ENCODE measurements at places on chromosomes 2 and 18. TPM values are rescaled to one million over a fixed set of nuclear protein-coding genes. Genes with fewer than 3 reads are reported as not detected.

Gene ADAM23
- 16.4 TPM for total RNA-seq

Gene SLC25A52
- total RNA-seq, result not detected

Gene NEU4
- total RNA-seq, result 0.88 TPM

Gene ARMC9
- 19.3 TPM for total RNA-seq

Gene DPP10
- total RNA-seq, result 15.1 TPM

Gene PMAIP1
- total RNA-seq, result 12.6 TPM

Gene AQP12A
- total RNA-seq, result not detected

Gene KCNG3
- total RNA-seq, result 0.49 TPM

Gene CCDC85A
- 12.1 TPM for total RNA-seq

Gene GPD2
- total RNA-seq, result 26.2 TPM

Gene FIGN
- 12.4 TPM for total RNA-seq

Gene PPIL3
- 44.9 TPM for total RNA-seq

Gene INPP5D
- total RNA-seq, result 2.2 TPM

Gene CFC1
- 1.8 TPM for total RNA-seq

Gene RPE
- total RNA-seq, result 38.1 TPM

Gene SLC5A7
- 0.27 TPM for total RNA-seq

Gene SPC25
- total RNA-seq, result 7.1 TPM

Gene DYNAP
- not detected for total RNA-seq

Gene RPRM
- 95.9 TPM for total RNA-seq

Gene CERKL
- 5.7 TPM for total RNA-seq

Gene SPP2
- total RNA-seq, result not detected

Gene SULT1C2
- not detected for total RNA-seq

Gene PHOSPHO2
- total RNA-seq, result 9.6 TPM

Gene CHRNA1
- 161 TPM for total RNA-seq

Gene MOGAT1
- not detected for total RNA-seq

Gene SMYD5
- 17.0 TPM for total RNA-seq

Gene UGT1A5
- not detected for total RNA-seq

Gene MALL
- 0.49 TPM for total RNA-seq

Gene CD8A
- total RNA-seq, result 0.59 TPM

Gene PDE11A
- 0.27 TPM for total RNA-seq

Gene UGT1A6
- not detected for total RNA-seq

Gene IL36RN
- not detected for total RNA-seq

Gene ST3GAL5
- 46.5 TPM for total RNA-seq

Gene SP3
- 79.9 TPM for total RNA-seq

Gene LDLRAD4
- 0.29 TPM for total RNA-seq

Gene COLEC12
- total RNA-seq, result 0.20 TPM

Gene FOXD4L1
- total RNA-seq, result 0.44 TPM

Gene AQP12B
- not detected for total RNA-seq

Gene HOXD13
- 0.17 TPM for total RNA-seq

Gene SERPINB11
- not detected for total RNA-seq

Gene RESP18
- not detected for total RNA-seq

Gene CTAGE1
- not detected for total RNA-seq

Gene NR4A2
- 2.2 TPM for total RNA-seq

Gene ALMS1
- 50.5 TPM for total RNA-seq

Gene AGXT
- not detected for total RNA-seq

Gene GPBAR1
- 1.6 TPM for total RNA-seq

Gene SERPINB13
- not detected for total RNA-seq

Gene KRTCAP3
- 4.2 TPM for total RNA-seq

Gene EGR4
- total RNA-seq, result not detected

Gene NGEF
- 7.2 TPM for total RNA-seq

Gene KDM3A
- 80.3 TPM for total RNA-seq

Gene DYSF
- 11.1 TPM for total RNA-seq

Gene IL1A
- total RNA-seq, result not detected

Gene MC2R
- total RNA-seq, result not detected

Gene HOXD11
- total RNA-seq, result not detected

Gene LYG1
- 1.2 TPM for total RNA-seq

Gene ERCC3
- total RNA-seq, result 54.0 TPM

Gene DGUOK
- 96.8 TPM for total RNA-seq

Gene ZDBF2
- total RNA-seq, result 47.5 TPM

Gene DSEL
- 12.2 TPM for total RNA-seq
